ENCODE measurements at places on chromosomes 11 and 22.

DNA sequence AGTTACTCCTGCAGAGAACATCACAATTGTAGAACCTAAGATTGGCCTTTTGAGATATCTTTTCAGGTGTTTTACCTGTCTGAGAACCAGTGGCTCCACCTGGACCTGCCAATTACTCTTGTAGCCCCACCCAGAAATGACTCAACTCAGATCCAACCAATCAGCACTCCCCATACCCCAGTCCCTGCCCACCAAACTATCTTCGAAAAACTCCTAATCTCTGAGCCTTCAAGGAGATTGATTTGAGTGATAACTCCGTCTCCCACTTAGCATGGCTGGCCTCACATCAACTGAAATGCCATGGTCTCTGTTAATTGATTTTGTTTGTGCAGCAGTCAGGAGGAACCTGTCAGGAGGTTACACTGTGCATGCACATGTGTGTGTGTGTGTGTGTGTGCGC is 103.6 kb downstream of the MTNR1B start:
- DNase-seq: no peak

GRCh38 chr11:35260342-35260985 is 121.5 kb downstream of the CD44 start:
- no peak for DNase-seq

DNA sequence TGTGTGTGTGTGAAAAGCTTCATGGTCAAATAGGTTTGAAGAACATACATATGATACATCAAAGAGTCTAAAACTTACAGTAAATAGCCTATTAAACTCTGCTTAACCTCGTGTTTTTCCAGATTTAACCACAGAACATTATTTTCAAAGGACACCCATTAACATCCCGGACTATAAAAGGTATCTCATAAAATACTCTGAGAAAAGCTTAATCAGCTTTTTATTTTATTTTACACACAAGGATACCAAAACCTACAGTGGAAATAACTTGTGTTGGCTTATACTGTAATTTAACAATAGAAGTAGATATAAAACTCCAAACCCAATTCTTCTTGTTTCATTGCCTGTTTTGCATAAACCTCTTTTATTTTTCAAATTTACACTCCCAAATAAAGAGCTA is 49.8 kb upstream of the CHRNA10 start:
- no peak for DNase-seq

- no peak for DNase-seq
Observed at GRCh38 chr11:23399995-23400394, 539.7 kb upstream of the CCDC179 start.

- no peak for DNase-seq
Observed at GRCh38 chr11:46309814-46310259, 32.4 kb downstream of the CREB3L1 start.

DNA sequence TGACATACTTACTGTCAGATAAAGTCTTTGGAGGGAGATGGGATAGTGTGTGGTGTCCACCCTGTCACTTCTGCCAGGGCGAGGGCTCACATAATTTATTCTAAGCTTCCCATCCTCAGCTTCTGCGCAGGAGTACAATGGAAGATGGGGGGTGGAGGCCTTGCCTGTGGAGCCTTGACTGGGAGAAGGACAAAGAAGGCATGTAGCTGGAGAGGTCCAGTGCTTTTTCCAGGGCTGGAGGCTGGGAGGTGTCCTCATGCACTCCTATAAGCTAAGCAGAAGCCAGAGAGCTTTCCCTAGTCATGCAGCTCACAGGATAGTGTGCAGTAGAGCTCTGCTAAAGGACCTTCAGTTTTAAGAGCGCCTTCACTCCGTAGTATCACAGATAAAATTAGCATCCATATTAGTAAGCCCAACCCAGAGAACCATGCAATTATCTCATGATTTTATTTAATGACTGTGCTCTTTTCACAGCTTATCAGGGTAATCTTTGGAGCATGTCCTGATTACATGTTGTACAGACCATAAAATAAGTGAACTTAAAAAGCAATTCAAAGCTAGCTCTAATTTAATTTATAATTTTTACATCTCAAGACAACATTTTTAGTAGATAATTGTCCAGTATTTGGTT is 148.3 kb downstream of the TEAD1 start:
- no peak for DNase-seq

DNA sequence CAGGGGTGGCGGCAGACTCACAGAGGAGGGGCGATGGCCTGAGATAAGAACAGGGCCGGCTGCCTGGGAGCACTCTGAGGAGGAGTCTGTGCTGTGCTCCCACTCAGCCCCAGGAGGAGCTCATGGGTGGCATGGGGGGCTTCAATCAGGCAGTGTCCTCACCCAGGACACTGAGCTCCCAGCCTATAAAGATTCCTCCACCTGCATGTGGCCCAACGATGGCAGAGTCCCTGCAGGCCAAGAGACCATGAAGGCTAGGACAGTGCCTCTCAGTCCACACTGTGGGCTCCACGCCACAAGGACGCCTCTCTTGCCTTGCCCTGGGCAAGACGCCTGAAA is 1.9 kb downstream of the CST6 start:
- DNase-seq: no peak

DNA sequence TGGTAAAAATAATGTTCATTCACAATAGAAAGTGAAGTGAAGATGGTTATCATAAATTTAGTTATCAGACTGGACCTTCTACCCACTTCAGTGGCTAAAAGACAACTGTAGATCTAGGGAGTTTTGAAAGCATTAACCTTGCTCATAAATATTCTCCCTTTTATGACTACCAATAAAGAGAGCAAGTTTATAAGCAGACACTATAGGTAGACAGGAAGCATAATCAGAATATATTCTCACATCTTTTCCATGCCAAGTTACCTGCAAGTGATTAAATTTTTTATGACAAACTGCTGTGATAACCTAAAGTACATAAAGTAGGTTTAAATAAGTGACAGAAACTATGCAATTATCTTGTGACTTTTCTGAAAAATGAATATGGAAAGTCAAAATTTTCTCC is 62.5 kb downstream of the LUZP2 start:
- no peak for DNase-seq

DNA sequence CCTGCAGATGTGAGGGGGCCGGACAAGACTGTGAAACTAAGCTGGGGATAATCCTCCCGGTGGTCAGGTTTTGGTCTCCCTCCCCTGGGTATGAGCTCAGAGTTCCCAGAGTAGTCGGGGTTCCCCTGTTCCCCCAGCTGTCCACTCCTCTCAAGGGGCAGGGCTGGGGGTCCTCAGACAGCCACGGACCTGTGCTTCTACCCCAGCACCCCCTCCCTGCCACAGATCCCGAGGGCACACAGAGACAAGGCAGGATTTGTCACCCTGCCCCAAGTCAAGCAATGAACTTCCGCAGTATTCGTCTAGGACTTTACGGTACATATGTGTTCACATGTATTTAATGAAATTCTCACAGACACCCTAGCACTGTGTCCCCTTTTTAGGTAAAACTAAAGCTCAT is 45.2 kb downstream of the APOL1 start:
- DNase-seq: no peak

DNA sequence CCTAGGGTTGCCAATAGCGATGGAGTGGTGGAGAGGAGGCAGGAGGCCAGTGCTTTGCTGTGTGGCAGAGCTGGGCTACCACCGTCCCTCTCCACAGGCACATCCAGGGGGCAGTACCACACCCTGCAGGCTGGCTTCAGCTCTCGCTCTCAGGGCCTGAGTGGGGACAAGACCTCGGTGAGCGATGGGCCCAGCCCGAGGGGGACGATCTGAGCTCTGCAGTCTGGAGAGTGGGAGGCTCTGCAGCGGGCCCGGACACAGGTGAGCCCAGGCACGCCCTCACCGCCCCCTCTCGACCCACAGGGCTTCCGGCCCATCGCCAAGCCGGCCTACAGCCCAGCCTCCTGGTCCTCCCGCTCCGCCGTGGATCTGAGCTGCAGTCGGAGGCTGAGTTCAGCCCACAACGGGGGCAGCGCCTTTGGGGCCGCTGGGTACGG is 2.5 kb downstream of the PKP3 start:
- DNase-seq: no peak

DNA sequence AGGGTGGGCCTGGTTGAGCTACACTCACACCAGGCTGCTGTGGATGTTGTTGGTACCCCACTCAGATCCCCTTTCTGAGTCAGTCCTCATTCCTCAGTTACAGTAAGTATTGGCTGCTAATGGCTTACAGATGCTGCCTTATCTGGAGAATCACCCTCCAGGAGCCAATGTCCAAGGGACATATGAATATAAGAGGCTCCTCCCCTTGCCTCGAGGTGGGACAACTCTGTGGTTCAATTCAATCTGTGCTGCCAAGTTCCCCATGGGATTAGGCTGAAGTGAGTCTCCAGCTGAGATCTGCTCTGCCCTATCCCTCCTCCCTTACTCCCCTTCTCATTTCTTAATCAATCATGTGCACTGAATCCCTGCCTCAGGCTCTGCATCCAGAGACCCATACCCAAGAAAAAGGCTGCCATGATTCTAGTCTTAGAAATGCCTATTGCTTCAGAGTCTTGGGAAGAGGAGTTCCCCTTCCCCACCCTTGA is 168.8 kb upstream of the SYT13 start:
- DNase-seq: no peak

- peak; percentile 83 for DNase-seq
Observed at GRCh38 chr11:119709638-119710346, 19.2 kb downstream of the NECTIN1 start.

- no peak for DNase-seq
Observed at GRCh38 chr11:15815246-15816195, 540.8 kb downstream of the SOX6 start.

DNA sequence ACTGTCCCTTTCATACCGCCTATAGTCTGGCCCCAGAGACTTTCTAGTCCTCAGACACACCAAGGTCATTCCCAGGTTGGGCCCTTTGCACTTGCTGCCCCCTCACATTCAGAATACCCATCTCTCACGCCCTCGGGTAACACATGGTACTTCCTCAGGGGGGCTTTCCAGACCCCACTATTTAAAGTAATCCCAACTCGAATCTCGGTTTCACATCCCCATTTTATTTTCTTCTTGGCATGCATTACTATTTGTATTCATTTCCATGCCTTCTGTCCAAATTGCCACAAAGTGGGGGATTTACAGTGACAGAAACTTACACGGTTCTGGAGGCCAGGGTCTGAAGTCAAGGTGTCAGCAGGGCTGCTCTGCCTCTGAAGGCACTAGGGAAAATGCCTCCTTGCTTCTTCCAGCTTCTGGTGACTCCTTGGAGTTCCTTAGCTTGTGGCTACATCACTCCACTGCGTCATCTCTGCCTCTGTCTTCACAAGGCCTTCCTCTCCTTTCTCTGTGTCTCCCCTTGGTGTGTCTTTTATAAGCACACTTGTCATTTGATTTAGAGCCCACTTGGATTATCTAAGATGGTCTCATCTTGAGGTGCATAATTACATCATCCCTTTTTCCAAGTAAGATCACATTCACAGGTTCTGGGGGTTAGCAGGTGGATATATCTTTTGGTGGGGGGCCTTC is 15.1 kb downstream of the RCN1 start:
- no peak for DNase-seq

DNA sequence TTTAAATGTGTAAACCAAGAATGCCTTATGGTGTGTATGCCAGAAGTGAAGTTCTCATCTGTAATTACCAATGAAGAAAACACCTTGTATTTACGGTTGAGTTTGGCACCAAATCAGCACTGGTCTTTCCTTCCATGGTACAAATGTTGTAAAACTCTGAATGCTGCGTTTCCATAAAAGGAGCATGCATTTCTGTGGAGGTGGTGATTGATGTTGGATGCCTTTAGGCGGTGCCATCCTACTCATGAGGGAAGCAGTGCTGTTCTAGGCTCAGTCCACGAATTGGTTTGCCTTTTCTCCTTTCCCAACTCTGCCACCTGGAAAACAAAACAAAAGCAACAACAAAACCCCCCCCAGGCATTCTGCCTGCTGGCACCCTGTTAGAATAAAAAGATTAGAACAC is 124.4 kb downstream of the TEAD1 start:
- no peak for DNase-seq

DNA sequence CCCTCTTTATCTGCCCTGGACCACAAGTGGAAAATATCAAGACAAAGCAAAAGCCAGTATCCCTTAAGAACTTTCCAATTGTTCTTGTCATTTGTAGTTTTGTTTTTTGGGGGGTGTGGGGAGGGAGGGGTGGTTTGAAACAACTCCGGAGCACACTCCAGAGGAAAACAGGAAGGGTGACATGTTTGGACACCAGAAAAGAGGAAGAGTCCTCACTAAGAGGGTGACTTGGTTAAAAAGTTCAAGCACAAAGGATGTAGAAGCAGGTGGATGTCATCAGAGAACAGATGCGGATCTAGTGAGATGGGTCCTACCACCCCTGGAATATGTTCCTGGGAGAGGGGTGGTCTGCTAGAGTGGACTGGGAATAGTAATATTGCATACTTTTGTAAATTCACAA is 25.8 kb downstream of the ADAMTS8 start:
- DNase-seq: no peak

DNA sequence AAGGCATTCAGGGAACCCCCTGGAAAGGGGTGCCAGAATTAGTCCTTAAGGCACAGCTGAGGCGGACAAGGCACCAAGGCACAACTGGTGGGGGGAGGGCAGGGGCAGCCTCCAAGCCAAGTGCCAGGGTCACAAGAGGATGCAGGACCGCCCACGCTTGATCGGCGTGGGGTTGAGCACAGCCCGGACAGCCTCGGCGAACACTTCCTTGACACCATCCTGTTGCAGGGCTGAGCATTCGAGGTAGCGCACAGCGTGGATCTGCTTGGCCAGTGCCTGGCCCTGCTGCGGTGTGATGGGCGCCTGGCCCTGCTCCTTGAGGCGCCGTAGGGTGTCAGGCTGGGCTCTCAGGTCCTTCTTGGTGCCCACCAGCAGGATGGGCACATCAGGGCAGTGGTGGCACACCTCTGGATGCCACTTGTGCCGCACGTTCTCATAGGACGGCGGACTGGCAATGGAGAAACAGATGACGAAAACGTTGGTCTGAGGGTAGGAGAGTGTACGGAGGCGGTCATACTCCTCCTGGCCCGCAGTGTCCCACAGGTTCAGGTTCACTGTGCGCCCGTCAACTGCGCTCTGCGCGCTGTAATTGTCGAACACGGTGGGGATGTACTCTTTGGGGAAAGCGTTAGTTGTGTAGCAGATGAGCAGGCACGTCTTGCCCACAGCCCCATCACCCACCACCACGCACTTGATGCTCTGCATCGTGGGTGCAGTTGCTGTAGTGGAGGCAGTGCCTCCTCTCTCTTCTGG is 13.1 kb downstream of the RHOG start:
- DNase-seq: no peak

GRCh38 chr11:26944866-26945664 is 48.8 kb upstream of the FIBIN start:
- no peak for DNase-seq

GRCh38 chr11:124745835-124746620 is 6.0 kb downstream of the VSIG2 start:
- no peak for DNase-seq

DNA sequence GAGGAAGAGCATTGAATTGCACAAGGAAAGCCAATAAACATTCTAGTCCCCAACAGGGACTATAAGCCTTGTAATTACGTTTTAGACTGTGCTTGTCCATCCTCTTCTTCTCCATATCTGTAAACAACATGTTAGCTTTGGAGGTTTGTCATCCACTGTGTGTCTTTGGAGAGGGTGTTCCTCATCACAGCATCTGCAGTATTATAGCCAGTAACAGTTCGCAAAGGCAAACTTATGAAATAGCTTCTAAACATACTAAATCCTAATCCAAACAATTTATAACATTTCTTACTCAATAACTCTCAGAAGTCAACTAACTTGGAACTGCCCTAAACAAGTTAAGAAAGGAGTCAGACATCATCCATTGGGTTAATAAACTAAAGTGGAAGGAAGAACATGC is 10.3 kb upstream of the BDNF start:
- DNase-seq: no peak
